ENCODE measurements at places on chromosomes 4 and X.

GRCh38 chr4:189843413-189844009, 97.2 kb upstream of the FRG1 start:
- DNase-seq: no peak

GRCh38 chr4:27327421-27328181, 467.0 kb downstream of the STIM2 start:
- DNase-seq: no peak

DNA sequence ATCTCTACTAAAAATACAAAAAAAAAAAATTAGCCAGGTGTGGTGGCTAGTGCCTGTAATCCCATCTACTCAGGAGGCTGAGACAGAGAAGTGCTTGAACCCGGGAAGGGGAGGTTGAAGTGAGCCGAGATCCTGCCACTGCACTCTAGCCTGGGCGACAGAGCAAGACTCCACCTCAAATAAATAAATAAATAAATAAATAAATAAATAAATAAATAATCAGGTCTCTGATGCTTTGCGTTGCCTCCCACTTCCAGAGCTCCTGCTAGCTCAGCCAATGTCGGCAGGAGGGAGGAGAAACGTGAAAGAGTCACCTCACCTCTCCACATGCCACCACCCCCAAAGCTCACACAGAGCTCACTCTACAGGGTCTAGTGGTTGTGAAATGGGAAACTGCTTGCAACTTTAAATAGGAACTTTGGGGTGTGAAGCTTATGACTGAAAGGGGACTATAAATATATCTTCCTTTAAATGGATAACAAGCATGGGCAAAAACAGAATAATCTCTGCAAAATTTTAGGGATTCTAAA, 7.9 kb downstream of the SMIM31 start:
- no peak for DNase-seq

GRCh38 chrX:108464604-108465003, 25.0 kb downstream of the COL4A5 start:
- DNase-seq: no peak

DNA sequence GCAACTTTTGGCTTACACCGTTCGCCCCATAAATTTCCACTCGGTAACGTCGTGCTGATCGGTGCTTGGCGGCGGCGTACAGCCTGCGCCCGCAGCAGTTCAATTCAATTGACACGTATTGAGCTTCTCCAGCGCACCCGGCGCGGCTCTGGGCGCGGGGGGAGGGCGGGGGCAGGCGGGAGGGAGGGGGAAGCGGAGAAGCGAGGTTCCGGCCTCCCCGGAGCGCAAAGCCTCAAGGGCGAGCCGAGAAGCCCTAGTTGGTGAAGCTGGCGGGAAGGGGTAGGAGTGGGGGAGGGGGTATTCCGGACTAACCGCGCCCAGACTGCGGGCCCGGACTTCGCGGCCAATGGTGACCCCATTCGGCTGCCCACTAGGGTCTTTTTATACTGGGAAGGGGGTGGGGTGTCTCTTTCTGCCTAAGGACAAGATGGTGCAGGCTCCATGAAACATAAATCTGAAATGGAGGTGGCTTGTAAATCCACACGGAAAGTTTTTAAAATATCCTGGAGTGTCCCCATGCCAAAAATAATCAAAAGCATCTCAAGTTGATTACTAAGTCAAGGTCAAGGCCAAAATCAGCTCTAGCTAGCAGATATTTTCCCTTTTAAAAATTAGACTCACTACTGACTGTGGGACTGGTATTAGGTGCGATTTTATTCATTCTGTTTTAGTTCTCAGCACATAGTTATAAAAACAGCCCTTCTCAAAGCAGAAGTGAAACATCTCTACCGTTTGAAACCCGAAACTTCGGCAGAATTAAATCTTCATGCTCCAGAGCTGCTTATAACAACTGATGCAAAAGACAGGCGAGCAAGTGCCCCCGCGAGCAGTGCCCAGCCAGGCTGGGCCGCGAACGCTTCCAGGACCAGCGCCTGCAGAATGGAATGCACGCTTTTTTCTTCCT, 1.5 kb upstream of the BCOR start:
- DNase-seq: peak; percentile 47

DNA sequence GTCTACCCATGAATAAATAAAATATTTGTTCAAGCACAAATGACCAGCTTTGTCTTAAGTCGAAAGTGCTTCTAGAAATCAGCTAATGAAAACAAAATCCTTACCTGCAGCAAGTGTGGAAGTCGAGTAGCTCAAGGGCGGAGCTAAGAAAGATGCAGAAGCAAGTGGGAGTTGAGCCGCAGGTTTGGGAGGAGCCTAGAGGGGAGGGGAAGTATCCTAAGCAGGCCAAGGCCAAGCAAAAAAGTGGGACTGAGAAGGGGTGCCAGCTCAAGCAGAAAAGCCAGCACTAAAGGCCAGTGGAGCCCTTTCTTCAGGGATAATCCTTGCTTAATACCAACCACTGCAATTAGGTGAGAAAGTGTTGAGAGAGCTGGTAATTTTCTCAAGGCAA, 60.8 kb downstream of the DLG3 start:
- no peak for DNase-seq

DNA sequence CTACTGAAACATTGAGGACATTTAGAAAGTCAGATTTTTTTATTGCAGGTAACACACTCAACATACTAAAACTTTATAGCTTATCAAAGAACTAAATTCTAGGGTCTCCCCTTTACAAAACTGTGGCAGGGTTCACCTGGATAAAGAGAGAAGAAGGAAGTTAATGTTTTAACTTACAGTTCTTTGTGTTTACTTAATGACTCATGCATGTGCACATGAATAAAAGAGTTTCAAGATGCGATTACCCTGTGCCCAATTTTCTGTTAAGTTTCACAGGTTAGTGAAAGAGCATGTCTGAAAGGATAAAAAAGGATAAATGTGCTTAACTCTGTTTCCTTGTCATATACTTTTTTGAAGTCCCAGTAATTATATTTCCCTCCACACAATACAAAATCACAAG, 16.8 kb downstream of the DCAF8L1 start:
- no peak for DNase-seq

DNA sequence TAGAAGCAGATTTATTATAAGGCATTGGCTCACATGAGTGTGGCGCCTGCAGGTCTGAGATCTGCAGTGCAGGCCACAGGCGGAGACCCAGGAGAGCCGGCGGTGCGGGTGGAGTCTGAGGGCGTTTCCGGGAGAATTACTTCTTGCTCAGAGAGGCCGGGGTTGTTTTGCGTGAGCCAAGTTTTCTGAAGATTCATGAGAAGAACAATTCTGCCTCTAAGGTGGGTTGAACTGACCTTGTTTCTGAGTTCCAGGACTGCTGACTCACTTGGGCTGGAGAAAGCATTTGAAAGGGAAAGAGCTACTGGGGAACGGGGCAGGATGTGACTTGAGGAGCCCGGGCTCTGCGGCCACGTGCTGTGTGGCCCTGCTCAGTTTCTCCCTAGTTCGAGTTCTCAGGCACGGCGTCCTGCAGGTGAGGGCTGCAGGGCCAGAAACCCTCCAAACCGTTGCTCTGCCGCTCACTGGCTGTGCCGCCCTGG, 36.7 kb upstream of the SORCS2 start:
- no peak for DNase-seq

DNA sequence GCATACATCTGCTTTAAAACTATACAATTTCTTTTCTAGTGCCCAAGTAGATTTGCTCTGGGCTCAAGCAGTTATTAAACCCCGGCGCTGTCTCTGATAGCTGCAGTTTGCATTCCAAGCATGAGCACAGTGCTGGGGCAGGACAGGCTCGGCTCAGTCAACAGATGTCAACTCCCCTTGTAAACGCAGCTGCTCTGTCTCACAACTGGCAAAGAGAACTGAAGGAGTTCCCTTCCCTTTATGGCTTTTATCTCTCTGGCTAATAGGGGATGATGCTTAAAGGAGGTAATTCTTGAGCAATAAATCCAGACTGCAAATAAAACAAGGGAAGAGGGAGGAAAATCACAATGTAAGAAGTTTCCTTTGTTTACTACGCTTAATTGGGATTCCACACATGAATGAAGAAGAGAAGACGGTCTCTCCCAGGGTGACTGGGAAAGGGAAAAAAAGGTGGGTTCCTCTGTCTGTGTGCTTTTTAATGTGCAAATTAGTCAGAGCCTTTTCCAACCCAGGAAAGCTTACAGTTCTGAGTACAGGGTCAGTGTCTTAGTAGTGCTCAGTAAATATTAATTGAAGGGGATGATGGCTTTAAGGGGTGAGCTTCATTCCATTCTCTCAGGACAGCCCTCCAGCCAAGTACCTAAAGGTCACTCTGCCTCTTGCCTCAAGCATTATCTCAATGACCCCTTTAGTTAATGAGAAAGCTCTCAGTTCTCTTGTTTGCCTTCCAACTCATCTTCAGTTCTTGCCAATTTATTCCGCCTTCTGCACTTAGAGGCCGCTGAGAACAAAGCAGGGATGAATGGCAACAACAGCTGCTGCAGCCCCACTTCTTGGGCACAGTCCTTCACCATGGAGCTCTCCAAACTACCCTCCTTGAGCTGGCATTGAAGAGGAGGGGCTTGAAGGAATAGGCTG, 155.7 kb upstream of the JADE1 start:
- no peak for DNase-seq

- no peak for DNase-seq
Observed at GRCh38 chrX:110021258-110022022, 18.5 kb downstream of the TMEM164 start.

DNA sequence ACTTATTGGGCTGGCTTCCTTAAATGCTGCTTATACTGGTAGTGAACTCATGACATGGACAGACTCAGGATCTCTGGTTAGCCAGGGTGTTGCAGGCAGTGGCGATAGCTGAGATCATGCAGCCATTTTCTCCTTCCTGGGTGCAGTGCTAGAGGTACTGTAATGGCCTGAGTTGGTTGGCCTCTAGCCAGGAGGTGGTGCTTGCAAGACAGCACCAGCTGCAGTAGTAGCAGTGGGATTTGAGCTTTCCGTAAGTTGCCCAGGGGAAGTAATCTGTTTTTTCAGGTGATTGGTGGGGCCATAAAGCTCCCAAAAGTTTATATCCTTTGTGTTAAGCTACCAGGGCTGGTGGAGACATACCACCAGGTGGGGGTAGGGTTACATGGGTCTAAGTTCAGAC, 45.1 kb upstream of the AADAT start:
- no peak for DNase-seq

DNA sequence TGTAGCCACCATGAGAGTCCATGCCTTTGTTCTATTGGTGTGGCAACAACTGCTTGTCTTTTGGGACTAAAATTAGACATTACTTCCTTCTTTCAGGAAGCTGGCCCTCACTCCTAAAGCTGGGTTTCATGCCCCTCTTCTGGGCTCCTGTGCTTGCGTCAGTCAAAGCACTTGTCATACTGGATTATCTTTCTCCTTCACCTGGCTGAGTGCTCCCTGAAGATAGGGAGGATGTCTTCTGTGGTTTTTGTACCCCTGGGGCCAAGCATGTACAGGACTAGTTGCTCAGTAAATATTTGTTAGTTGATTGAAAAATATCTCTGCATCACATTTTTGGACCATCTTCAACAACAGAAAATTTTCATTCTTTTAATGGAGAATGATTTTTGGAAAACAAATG, 26.1 kb upstream of the LONRF3 start:
- DNase-seq: no peak

DNA sequence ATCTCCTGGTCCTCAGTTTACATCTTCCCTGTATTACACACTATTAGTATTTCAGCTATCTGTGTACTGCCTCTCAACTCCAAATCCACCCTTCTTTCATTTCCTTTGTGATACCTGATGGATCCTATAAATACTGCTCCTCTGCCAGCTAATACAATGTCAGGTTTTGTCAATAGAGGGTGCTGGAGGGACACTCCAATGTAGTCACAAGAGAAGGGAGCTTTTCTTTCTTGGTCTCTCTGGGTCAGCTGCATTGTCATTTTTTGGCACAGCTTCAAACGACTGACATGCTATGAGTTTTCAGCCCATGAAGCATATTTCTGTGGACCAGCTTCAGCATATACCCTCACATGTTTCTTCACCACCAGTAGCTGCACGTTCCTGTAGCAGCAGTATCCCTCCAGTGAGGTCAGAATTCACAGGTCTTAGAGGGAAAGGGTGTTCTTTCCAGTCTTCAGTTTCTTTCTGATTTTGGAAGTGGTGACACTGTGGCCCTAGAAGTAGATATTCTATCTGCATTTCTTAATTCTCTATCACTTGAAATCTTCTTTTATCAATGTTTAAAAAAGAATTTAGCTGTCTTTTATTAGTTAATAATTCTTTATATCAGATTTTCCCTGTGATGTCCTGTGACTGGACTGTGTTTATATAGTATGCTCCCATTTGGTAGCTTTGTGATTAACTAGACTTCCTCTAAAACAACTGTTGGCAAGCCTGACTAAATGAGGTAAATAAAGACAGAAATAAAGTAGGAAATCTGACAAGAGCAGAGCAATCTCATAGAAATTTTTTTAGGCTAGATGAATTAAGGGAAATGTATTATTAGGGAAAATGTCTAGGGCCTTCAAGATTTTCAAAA, 60.6 kb downstream of the GABRA2 start:
- no peak for DNase-seq

- no peak for DNase-seq
Observed at GRCh38 chrX:109940411-109940810, 62.5 kb upstream of the TMEM164 start.

- DNase-seq: no peak
Observed at GRCh38 chr4:18082236-18082635, 60.7 kb upstream of the LCORL start.

DNA sequence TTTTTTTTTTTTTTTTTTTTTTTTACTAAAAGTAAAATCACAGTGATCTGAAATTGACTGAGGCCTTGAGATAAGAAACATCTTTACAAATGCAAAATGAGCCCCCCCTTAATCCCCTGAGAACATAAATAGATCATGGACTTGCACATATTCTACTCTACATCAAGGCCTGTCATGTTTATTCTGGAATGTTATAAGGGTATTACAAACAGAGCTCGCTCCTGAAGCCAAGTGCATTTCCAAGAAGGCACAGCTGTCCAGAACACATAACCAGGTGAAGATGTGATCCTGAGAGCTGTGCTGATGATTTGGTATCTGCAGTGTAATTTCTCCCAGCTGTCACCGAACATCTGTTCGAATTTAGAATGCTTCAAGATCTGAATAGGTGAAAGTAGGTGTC, 384.5 kb downstream of the GPAT3 start:
- no peak for DNase-seq

DNA sequence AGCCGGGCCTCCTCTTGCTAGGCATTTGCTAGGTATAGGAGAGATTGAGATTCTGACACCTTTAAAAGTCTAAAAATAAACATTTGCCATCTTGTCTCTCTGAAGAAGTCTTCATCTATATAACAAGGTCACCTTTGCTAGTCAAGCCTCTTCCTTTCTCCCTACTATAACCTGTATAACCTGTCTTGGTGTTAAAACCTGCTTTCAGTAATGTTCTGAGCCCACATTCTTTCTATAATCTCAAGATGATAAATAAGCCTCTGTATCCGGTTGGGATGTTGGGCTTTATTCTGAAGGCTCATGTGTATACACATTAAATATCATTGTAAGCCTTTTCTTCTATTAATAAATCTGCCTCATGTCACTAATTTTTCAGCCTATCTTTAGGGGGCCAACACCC, 10.2 kb downstream of the ASIC5 start:
- no peak for DNase-seq

- DNase-seq: no peak
Observed at GRCh38 chr4:186296481-186296880, 30.5 kb downstream of the F11 start.

- no peak for DNase-seq
Observed at GRCh38 chr4:184420402-184420801, 53.9 kb downstream of the IRF2 start.
